Activated CD4-positive, alpha-beta T cell treated with anti-CD3 and anti-CD28 coated beads for 36 hours (primary cell): ENCODE measurements at places on chromosomes 16 and 17. TPM values are rescaled to one million over a fixed set of nuclear protein-coding genes. Genes with fewer than 3 reads are reported as not detected.

DNA sequence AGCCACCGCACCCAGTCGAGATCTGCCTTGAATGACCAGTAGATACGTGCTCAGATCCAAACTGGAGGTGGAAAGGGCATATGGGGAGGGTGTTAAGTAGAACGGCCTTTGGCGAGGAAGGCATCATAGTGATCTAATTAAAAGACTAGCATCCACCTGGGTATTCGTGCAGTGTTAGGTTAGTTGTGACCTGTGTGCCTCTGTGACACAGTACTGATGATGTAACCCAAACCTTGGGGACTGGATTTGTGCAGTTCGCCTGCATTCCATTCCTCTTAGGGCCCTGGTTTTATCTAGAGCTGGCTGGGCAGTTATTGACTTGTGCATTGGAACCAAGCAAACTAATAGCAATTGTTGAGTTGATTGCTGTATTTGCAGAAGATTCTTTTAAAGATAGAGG, 47.9 kb downstream of the SNX29 start:
- DNase-seq = no peak

DNA sequence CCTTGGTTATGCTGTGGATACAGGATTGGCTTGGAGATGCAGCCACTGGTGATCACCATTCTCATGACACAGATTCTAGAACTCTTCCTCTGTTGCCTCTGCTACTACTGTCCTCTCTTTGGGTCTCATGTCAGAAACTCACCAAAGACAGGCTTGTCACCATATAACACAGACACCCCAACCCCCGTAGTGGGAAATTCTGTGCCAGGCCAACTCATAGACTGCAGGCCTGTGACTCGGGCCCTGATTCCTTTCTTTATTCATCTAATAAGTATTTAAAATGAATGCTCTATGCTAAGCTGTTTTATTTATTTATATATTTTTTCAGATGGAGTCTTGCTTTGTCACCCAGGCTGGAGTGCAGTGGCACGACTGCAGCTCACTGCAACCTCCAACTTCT, 9.5 kb downstream of the CYB5D2 start:
- no peak for DNase-seq

GRCh38 chr17:47720754-47721533, 12.1 kb upstream of the TBX21 start:
- peak; percentile 99 for DNase-seq

DNA sequence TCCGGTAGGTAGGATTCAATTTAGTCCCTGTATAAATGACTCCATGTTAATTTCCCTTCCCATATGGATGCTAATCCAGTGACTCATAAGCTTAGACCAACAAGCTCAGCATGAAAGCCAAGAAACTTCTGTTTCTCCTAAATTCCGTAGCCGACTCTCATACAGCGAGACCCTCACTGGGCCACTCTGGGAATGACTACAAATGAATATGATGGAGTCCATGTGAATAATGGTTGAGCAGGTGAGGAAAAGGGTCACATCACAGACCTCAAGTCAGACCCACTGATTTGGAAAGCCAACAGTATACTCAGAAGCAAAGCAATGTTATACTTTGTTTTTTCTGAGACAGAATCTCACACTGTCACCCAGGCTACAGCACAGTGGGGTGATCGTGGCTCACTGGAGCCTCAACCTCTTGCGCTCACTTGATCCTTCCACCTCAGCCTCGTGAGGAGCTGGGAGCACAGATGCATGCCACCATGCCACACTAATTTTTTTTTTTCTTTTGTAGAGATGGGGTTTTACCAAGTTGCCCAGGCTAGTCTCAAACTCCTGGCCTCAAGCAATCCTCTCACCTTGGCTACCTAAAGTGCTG, 14.6 kb downstream of the RSL1D1 start:
- DNase-seq = no peak

GRCh38 chr17:57819285-57819684, 30.6 kb downstream of the MRPS23 start:
- no peak for DNase-seq

GRCh38 chr16:89147085-89147817, 24.3 kb upstream of the CDH15 start:
- peak; percentile 37 for DNase-seq

DNA sequence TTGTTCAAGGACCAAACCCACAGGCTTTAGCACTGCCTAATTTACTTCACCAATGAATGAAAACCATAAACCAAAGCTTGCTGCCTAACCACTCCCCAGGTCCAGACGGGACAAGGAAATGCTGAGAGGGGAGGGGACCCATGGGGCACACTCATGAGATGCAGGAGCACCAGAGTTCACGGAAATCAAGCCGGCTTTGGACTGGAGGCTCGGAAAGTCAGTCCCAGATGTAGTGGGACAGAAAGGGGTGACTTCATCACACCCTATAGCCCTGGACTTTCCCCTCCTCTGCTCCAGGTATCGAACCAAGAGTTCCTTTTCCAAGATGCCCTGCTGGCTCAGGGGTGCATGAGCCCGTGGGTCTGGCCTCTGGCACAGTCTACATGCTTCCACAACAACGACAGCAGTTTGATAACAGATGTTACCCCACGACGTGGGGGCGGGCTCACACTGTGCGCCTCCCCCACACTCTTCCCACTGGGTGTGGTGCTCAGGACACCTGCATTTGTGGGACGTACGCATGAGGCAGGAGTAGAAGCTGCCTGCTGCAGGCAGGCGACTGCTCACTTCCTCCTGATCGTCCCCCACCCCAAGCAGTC, 63.2 kb downstream of the AMFR start:
- DNase-seq = no peak

DNA sequence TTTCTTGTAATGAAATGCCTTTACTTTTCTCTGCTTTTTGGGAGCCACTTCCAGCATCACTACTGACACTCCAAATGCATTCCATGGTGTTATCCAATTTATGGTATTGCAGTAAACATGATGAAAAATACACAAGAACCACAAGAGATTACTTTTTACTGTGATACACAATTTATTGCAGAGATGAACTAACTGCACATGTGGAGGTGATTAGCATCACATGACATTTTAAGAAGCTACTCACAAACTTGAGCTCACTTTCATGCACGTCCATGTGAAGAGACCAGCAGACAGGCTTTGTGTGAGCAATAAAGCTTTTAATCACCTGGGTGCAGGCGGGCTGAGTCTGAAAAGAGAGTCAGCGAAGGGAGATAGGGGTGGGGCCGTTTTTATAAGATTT, 780.5 kb upstream of the GOT2 start:
- DNase-seq = no peak

DNA sequence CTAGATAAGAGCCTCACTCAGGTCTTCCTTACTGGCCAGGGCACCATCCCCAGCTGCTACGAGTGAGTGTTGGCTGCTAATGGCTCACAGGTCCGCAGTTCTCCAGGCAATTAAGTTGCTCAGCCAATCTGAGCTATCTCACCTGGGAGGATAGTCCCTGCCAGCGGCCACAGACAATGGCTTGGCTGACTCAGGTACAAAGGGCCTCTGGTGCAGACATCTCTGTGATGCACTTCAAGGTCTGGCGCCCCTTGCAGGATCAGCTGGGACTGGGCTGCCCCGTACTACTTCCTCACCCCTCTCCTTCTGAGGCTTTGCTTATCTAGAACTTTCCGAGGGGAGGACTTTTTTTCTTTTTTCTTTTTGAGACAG, 49.2 kb upstream of the EMP2 start:
- no peak for DNase-seq

GRCh38 chr16:23668873-23669272, 9.8 kb upstream of the PLK1 start:
- no peak for DNase-seq

- DNase-seq = peak; percentile 50
Measured at GRCh38 chr16:88451586-88452481, 1.2 kb upstream of the ZFPM1 start.

- no peak for DNase-seq
Measured at GRCh38 chr17:3735515-3735914, 11.8 kb downstream of the HASPIN start.

DNA sequence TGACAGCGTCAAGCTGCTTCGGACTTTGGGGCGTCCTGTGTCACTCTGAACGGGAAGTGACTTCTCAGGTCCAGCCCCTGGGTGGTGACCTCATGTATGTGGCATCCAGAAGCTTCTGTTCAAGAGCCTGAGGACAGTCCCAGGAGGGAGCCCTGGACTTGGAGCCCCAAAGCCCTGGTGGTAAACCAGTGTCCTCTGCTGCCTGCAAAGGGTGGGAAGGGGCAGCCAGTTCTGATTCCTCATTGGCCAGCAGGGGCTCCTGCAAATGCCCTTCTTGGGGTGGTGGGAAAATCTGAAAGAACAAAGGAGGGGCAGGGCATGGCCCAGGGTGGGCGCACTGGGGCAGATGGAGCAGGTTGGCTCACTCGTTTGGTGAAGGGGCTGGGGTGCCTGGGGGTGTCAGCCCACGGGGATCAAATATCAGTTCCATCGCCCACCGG, 1.6 kb downstream of the OSGIN1 start:
- no peak for DNase-seq

DNA sequence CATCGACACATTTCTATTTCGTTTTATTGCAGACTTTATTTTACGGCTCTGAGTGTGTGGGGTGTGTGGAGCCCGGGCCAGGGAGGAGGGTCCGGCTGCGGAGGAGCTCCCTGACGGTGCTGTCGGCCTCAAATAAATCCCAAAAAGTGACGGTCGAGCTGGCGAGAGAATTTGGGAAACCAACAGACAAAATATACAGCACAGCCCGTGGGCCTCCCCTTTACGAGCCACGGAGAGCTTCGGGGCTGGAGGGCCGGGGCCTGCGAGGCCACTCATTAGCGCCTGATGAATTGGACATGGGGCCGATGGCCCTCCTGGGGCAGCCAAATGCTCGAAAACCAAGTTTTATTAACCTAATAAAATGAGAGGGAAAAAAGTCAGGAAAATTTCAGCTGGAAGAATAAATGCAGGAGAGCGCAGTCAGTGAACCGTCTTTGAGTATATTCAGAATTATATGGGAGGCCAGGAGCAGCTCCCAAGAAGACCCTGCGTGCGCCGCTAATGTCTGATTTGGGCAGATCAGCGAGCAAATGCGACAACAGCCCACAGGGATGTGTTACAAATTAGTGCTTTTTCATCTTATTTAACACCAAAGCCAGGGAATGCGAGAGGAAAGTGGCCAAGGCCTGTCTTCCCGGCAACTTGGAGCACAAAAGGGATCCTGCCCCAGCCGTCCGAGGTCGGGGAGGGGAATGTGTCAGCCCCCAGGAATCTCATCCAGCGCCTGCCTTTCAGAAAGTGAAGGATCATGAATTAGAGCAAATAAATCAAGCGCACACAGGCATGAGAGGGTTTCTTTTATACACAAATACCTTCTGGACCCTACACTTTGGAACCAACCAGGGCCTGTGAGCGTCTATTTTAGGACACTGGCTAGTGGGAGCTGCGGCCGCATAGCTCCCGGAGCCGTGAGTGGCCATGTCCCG, 249.1 kb downstream of the C16orf95 start:
- no peak for DNase-seq

- DNase-seq = peak; percentile 90
Measured at GRCh38 chr17:50482516-50482915, 3.9 kb downstream of the RSAD1 start.

DNA sequence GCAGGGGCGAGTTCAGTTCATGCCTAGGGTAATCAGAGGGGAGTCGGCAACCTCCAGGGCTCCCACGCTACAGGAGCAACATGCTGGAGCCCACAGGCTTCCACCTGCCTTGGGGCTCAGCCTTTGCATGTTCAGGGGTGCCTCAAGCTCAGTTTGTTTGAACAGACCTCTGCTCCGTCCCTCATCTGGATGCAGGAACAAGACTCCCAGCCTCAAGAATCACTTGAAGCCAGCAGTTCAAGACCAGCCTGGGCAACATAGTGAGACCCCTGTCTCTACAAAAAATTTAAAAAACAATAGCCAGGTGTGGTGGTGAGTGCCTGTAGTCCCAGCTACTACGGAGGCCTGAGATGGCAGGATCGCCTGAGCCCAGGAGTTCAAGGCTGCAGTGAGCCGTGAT, 4.9 kb upstream of the HSD11B2 start:
- DNase-seq = no peak

GRCh38 chr16:68066763-68067162, 18.4 kb upstream of the NFATC3 start:
- no peak for DNase-seq

DNA sequence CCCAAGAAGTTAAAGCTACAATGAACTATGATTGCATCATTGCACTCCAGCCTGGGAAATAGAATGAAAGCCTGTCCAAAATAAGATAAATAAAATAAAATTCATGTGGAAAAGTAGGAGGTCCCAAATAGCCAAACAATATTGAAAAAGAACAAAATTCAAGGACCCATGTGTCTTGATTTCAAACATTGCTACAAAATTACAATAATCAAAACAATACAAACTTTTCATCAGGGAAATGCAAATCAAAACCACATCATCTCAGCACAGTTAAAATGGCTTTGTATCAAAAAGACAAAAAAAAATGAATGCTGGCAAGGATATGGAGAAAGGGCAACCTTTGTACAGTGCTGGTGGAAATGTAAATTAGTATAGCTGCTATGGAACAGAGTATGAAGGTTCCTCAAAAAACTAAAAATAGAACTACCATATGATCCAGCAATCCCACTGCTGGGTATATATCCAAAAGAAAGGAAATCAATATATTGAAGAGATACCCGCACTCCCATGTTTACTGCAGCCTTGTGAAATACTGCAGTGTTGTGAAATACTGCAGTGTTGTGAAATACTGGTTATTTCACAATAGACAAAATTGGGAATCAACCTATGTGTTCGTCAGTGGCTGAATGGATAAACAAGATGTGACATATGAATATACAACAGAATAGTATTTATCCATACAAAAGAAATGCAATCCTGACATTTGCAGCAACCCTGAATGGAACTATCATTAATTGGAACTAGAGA, 24.5 kb upstream of the ZNF287 start:
- no peak for DNase-seq

- no peak for DNase-seq
Measured at GRCh38 chr17:34879146-34879545, 82.1 kb downstream of the CCT6B start.

GRCh38 chr17:330993-331701, 21.5 kb downstream of the RPH3AL start:
- no peak for DNase-seq

DNA sequence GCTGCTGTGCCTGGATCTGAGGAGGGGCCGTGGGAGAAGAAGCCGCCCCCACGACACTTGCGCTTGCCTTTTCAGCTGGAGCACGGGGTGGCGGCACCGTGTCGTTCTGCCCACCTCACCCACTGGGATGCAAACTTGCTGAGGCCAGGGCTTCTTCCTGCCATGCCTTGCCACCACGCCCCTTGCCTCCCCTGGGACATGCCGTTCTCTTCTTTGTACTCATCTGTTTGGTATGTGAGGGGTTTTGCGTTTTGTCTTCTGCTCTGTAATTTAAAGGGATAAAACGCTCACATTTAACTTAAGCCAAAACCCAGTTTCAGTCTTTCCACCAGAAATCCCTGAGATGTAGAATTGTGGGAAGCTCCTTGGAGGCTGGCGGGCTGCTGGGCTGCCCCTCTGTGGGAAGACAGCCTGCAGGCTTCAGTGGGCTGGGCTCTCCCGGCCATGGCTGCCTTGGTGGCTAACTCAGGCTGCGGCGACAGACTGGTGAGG, 180.2 kb downstream of the RPTOR start:
- DNase-seq = no peak

TAX1BP3 gene
- 12.0 TPM for total RNA-seq

TP53TG3C gene
- 0.55 TPM for total RNA-seq

CMTM1 gene
- 6.4 TPM for total RNA-seq

GDPD1 gene
- 2.7 TPM for total RNA-seq

ZSCAN10 gene
- 0.30 TPM for total RNA-seq

SLC13A2 gene
- not detected for total RNA-seq

PTX4 gene
- total RNA-seq = not detected

OR3A3 gene
- total RNA-seq = not detected
